Lung (tissue), 17 donors: ENCODE measurements at places on chromosomes 5 and 9.
A peak's percentile ranks its signal among the peaks of the same experiment; 100 is the strongest.

- no peak for DNase-seq
Measured at GRCh38 chr9:122562134-122562760, 9.3 kb downstream of the OR1N2 start.

GRCh38 chr5:5665225-5666075, 243.0 kb downstream of the ICE1 start:
- no peak for DNase-seq

- no peak for DNase-seq
Measured at GRCh38 chr9:91208837-91209236, 152.9 kb downstream of the AUH start.

DNA sequence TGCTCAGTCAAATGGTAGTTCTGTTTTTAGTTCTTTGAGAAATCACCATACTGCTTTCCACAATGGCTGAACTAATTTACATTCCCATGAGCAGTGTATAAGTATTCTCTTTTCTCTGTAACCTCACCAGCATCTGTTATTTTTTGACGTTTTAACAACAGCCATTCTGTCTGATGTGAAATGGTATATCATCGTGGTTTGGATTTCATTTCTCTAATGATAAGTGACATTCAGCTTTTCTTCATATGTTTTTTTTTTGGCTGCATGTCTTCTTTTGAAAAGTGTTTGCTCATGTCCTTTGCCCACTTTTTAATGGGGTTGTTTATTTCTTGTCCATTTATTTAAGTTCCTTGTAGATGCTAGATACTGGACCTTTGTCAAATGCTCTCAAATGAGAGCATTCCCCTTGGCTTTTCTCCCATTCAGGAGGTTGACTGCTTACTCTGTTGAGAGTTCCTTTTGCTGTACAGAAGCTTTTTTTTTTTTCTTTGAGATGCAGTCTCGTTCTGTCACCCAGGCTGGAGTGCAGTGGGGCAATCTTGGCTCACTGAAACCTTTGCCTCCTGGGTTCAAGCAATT, 58.7 kb upstream of the RGMB start:
- no peak for DNase-seq

- no peak for DNase-seq
Measured at GRCh38 chr9:104934691-104935500, 6.9 kb upstream of the ABCA1 start.

DNA sequence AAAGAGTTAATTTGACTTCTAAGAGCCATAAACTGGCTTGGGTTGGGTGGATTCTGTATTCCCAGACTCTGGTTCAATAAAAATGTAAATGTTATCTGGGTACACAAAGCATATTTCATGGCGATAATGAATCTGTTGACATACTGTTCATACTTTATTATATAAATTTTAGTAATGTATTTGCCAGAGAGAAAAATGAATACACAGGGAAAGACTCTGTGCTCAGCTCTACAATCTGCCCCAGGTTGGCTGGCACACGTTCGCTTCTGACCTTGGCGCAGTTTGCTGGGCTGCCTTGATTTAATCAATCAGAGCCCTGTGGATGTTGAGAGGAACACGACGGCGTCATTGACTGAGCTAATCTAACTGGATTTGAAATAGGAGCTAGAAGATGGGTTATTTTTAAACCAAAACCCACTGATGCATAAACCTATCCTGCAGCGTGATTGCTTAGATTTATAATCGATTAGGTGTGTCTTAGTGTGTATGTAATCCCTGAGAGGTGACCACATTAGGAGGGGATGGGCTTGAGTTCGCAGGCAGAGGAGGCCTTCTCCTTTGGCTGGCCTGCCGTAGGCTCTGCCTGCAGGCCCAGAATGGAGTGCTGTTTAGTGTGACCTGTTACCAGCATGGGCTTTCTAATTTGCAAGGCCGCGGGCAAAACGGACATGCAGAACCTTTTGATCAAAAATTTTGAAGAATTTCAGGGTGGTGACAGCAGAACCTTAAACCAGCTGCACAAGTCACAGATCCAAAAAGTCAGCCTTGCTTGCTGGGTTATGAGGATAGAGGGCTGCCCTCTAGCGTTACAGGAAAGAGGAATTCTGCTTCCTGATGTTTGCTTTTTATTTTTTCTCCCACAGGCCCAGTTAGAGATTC, 3.9 kb upstream of the ADCY2 start:
- DNase-seq: peak; percentile 77

GRCh38 chr5:73387601-73388305, 60.8 kb downstream of the FOXD1 start:
- DNase-seq: peak; percentile 70

DNA sequence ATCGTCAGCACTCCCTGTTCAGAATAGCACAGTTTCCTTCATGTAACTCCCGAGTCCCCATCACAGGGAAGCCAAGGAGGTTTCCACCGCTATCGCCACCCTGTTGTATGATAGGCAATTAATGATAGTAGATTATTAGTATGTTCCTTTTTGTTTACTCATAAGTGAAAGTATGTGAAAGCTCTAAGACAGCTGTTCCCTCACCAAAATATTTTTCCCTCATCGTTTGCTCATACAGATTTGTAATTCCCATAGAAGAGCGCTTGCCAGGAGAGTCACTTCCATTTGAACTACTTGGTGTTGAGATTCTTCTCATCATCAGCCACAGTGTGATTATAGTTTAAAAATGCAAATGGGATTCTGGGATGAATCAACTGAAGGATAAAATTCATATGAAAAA, 140.9 kb downstream of the PAM start:
- DNase-seq: no peak

GRCh38 chr9:118586978-118587377, 782.3 kb downstream of the BRINP1 start:
- DNase-seq: no peak

- no peak for DNase-seq
Measured at GRCh38 chr5:135323701-135324132, 75.3 kb downstream of the MACROH2A1 start.

- peak; percentile 79 for DNase-seq
Measured at GRCh38 chr9:127557466-127557869, 54.6 kb upstream of the STXBP1 start.

DNA sequence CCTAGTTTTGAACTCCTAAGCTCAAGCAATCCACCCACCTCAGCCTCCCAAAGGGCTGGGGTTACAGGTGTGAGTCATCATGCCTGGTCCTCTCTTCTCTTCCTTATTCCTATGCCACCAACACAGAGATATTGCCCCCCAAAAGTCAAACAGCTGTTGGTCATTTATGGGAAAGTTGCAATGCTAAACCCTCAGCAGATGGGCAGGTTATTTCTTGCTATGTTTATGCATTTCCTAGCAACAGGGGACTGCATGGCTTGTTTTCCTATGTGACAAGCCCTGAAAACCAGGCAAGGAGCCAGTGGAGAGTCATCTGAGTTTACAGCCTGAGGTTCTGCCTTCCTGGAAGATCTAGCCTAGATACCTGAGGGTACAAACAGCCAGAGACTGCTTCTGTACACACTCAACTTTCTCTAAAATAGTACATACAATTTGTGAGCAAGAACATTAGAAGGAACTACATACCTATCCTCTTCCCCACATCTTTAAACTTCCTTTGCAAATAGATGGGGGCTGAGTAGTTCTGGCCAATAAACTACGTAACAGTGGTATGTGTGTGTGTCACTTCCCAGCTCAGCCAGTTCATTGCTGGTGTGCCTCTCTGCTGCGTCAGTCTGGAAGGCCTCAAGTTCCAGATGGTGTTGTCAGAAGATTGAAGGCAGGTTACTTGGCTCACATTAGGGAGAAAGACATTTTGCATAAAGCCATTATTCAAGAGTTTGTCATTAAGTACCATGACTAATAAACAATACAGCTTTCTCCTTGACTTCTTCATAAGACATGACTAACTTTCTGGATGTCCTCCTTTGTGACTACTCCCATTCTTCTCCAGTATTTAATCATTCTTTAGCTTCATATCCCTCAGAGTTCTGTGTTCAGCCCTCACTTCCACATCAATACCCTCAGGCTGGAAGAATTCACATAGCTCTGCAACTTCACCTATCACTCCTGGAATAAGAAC, 65.3 kb downstream of the CSNK1A1 start:
- peak; percentile 85 for DNase-seq

DNA sequence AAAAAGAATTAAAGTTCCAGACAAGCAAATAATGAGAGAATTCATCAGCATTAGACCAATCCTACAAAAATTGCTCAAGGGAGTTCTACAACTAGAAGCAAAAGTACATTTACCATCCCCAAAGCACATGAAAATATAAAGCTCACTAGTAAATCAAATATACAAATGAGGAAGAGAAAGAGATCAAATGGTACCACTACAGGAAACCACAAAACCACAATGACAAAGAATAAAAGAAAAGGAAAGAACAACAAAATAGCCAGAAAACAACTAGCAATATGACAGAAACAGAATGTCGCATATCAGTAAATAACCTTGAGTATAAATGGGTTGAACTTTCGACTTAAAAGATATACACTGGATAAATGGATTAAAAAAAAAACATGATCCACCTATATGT, 739.0 kb downstream of the DTWD2 start:
- no peak for DNase-seq

DNA sequence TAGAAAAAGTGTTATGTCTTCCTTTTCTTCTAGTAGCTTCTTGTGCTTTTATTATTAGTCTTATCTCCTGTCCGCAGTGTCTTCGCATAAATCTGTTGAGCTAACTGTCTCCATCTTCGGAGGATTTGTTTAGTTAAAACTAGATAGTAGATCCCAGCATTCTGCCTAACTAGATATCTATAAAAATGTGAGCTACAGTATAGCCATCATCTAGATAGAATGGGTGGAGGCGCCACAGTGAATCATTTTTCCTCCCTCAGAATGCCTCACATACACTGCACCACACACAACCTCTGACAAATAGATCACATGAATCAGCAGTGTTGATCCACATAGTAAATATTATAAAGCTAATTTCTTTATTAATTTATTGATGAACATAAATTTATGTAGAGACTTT, 220.3 kb upstream of the GAS1 start:
- DNase-seq: no peak

DNA sequence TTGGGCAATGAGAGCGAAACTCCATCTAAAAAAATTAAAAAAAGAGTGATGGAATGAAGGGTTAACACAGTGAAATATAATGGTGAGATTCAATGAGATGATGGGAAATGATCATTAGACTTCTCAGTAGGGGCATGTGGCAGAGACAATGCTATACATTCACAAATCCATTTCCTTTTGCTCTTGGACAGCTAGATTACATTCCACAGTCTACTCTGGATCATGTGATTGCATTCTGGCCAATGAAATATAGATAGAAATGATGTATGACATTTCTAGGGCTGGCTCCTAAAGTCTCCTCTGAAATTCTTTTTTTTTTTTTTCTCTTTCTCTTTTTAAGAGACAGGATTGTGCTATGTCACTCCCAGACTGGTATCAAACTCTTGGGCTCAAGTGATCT, 3.8 kb upstream of the GALT start:
- DNase-seq: no peak

DNA sequence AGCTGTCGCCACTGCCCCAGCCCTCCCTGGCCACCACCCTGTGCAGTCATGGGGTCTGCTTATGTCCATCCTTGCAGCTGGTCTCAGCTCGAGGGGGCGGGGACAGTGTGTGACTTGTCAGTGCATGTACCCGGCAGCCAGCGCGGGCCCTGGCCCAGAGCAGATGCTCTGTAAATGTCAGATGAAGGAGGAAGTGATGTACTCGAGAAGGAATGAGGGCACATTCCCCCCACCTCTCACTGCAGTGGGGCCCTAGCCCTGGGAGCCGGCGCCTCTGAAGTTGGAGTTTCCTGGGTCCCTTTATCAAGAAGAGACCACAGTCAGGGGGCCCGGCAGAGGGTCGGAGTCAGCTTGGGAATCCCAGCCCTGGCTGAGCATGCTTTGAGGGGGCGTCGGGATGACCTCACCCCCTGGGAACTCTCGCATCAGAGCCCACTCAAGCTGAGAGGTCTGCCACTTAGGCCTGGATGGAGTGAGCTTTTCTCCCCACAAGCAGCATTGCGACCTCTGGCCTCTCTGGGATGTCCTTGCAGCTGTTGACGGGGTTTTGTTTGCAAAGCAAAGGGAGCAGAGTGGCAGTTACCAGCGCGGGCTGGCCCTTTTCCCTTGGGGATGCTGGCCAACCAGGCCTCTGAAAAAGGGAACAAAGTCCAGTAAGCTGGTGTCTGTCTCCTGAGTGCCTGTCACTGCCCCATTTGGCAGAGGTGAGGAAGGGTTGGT, 19.0 kb downstream of the NEURL1B start:
- DNase-seq: peak; percentile 94

DNA sequence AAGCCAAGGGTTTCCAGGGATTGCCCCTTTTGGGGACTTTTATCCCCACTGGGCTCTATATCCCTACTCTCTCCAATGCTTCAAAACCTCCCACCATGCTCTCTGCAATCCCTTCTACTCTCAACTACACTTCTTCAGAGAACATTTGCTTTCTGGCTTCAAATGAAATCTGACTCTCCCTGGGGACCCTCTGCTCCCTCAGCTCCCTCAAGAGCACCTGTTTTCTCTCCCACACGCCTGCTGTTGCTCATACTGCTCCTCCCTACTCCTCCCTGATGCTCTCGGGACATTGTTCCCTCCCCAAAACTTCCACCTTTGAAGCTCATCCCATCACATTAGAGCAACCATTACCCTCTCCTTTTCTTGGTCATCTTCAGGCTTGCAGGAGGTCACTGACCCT, 344.9 kb downstream of the CDK5RAP2 start:
- no peak for DNase-seq

DNA sequence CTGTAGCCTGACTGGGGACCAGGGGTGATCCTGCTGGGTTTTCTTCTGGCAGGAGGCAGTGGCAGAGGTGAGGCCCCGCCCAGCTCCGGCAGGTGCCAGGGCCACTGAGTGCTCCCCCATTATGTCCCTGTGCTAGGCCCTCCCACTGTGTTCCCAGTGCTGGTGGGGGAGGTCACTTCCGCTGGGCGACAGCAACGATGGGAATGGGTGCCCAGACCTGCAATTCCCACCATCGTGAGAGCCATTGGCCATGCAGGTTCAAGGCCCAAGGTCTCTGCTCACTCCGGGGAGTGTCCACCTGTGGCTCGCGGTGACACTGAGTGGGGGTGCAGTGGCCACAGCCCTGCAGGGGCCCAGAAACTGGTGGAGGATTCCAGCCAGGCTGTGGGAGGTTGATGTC, 98.6 kb downstream of the RXRA start:
- DNase-seq: no peak

GRCh38 chr5:10536931-10537579, 26.8 kb upstream of the ANKRD33B start:
- DNase-seq: no peak

DNA sequence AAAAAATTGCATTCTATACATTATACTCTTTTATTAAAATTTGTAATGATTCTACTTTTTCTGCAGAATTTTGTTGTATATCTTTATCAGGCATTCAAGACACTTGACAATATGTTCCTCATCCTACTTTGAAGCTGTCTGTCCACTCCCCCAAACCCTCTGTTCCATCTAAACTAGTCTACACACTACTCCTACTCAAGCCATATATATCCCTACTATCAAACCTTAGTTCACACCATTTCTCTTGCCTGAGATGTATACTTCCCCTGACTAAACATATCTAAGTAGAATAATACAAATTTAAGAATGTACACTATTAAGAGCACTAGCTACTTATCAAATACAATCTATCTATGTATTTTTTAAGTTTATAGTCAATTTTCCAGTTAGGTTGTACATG, 107.1 kb upstream of the FTMT start:
- no peak for DNase-seq
